ENCODE measurements at places on chromosomes 7 and 10.

DNA sequence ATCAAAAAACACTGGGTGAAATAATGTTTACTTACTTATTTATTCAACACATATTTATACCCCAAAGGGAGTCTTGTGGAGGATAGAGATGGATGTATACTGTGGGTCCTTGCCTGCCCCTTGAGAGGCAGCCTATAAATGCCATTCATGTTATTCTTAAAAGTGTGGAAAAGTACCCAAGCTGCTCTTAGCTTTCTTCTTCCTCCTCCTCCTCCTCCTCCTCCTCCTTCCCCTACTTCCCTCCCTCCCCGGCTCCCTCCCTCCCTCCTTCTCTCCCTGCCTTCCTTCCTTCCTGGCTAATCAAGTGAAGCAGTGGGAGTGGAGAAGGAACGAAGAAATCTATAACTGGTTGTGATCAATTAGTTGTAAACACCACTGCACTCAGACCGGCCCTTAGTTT, 21.2 kb upstream of the IGF2BP3 start:
- no peak for DNase-seq

- DNase-seq = no peak
Observed at GRCh38 chr10:123270806-123271205, 116.6 kb downstream of the BUB3 start.

DNA sequence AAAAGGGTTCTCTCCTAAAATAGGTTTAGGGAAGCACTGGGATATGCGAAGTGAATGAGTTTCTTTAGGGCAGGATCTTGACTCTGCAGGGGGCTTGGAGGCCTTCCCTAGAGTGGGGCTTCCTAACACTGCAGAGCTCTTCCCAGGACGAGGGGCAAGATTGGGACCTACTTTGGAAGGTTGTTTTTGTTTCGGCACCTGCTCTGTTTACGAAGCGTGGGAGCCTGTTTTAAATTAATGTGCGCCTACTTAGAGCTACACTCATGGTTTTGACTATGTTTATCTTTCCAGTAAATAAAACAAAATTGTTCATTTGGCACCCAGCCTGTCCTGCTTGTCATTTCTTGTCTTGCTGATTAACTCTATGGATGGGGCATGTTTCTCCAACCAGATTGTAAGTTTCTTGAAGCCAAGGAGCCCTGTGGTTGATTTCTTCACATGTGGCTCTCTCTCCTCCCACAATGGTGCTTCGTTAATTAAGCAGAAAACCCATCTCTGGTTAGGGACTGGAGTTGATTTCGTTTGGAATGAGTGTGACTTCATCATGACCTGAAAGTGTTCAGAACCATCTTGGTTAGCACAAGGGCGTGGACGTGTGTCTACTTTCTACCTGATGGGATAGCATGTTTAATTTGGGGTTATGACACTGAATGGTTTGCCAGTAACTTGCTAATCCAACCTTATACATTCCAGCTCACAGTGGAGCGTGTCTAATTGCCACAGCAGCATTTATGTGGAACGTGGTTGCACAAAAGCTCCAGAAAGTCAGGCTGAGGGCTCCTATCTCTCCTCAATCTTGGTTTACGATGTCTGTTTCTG, 98.1 kb downstream of the TCF7L2 start:
- no peak for DNase-seq

DNA sequence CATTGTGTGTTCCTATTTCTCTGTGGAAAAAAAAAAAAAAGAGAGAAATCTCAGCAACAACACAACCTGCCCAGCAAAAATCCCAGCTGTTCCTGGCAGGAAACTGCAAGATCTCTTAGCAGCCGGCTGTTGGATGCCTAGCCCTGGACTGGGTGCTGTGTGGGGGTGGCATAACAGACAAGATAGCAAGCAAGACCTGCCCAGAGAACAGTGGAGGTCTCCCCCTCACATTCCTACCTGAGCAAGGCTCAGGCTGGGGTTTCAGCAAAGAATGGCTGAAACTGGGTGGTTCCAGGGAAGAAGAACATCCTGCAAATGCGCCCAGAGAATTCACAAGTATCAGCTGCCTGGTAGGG, 248.8 kb upstream of the ZMIZ1 start:
- DNase-seq = no peak

DNA sequence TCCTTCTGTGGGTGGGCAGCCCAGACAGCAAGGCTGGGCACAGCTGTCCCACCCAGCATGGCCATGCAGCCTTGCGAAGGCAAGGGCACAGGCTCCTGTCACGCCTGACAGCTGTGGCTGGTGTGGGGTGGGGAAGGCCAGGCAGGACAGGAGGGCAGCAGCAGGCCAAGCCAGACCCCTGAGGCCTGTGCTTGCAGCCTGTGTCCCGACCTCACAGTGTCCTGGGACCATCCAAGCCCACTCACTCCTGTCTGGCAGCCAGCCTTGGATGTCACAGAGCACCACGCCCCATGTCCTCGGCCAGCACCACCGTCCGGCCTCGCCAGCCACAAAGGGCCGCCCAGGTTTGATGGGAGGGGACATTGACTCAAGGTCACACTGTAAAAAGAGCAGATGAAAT, 85.5 kb upstream of the LRRC4 start:
- no peak for DNase-seq

DNA sequence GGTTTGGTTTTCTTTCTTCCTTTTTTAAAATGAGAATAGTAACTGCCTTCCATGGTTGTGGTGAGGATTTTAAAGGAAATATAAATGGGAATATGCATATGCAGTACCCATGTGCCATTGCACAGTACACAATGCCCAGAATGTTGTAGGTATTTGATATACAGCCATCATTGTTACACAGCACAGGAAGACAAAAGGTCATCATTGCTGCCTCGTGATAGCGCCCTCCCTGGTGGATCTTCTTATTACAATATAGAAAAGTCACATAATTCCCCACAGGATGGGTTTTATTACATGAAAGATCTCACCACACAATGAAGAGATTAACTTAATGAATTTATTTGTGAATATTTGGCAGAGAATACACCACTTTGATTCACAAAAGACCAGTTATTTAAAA, 76.5 kb downstream of the PPP1R17 start:
- no peak for DNase-seq

- DNase-seq = no peak
Observed at GRCh38 chr10:95464280-95464679, 96.9 kb downstream of the SORBS1 start.

- DNase-seq = no peak
Observed at GRCh38 chr10:24163485-24163884, 45.5 kb upstream of the KIAA1217 start.
